ENCODE measurements at places on chromosomes 2 and 18. TPM values are rescaled to one million over a fixed set of nuclear protein-coding genes. Genes with fewer than 3 reads are reported as not detected.

DNA sequence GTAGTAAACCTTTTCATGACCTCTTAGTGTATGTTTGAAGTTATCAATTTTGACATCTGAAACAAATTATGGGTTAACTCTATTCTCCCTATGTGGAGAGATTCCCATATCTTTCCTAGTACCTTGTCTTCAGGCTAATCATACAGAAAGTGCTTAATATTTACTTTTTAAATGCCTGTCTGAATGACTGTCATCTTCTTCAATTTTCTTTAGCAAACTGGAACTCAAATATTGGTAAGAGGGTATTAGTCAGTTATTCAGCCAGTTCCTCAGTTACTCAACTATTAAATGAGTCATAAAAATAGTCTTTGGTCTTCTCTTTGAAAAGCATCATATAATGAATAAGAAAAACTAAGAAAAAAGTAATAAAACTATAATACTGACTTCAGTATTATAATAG, 1038.0 kb upstream of the PIK3C3 start:
- no peak for DNase-seq

DNA sequence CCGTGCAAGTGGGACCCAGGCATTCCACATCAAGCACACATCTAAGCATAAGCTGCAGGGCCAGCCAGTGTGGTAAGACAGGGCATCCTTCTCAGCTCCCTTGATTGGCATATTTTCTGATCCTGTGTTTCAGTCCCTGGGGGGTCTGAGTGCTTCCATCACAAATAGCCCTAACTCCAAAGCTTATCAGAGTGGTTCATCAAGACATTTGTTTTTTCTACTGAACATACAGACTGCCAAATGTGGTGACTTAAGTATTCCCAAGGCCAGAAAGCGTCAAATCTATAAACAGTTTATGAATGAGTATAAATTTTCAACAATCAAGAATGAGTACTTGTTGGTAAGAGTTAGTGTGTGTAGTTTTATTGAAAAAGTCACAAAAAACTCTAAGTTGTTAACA, 18.8 kb downstream of the SPRED2 start:
- peak; percentile 23 for DNase-seq

CFC1 gene
- total RNA-seq, result not detected

DNA sequence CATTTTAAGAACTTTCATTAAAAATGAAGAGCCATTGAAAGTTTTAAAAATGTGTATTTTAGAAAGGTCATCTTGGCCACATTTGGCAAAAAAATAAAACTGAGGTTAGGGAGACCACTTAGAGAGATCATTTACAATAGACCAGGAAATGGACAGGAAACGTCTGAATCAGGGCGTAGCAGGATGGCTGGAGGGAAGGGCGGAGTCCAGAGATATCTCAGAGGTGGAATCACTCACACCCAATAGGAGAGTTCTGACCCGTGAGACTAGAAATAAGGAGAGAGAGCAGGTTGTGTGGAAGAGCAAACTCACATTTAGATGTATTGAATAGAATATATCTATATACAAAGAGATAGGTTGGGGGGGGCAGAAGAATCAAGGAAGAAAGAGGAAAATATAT, 373.4 kb downstream of the METTL4 start:
- DNase-seq, result no peak

All from PC-9 (cell line).